Activated naive CD4-positive, alpha-beta T cell (primary cell): ENCODE measurements at places on chromosomes 11 and 22.

DNA sequence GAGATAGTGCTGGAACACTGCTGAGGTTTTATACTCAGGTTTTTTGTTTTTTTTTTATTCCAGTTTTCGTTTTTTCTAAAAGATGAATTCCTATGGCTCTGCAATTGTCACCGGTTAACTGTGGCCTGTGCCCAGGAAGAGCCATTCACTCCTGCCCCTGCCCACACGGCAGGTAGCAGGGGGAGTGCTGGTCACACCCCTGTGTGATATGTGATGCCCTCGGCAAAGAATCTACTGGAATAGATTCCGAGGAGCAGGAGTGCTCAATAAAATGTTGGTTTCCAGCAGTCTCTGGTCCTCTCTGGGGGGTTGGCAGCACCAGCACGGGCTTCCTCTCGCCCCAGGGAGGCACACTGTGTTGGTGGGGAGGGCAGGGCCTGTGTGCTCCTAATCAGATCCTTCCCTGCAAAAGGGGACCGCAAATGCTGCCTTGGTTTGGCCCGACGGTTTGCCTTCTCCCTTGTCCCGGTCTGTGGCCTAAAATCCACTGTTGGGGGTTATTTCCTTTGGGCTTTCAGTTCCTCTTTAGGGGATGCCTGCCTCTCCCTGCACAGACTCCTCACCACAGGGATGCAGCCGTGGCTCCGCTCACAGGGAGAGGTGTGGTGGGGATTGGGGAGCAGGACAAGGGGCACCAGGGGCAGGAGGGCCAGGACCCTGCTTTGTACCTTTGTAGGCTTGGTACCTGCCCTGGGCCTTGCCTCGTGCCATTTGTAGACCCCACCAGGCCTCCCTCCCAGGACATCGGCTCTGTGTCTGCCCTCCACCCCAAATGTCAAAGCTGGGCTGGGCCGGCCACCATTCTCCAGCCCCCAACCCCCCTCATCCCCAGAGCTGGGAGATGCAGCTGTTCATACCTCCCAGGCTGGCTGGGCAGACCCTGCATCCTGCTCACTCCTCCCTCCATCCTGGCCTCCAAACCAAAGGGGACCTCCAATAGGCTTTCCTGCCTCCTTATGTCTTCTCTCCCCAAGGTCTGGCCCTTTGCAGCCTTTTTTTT is 13.5 kb downstream of the MCAT start:
- DNase-seq = no peak

DNA sequence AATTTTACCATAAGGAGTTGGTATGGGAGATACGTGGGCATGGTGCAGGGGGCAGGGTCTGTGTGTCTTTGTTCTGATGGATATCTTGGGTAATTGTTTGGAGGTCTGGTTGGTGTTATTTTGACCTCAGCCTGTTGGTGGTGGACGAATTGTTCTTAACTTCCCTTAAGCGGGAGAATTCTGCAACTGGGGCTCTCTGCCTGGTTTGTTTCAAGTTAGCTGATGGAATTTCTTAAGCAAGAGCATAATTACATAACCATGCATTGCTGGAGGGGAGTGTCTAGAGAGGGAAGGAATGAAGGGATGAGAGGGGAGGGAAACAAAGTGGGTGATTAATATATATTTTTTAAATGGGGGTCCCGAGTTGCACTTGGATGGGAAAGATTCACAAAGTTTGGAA is 908.5 kb upstream of the RAG2 start:
- DNase-seq = no peak

DNA sequence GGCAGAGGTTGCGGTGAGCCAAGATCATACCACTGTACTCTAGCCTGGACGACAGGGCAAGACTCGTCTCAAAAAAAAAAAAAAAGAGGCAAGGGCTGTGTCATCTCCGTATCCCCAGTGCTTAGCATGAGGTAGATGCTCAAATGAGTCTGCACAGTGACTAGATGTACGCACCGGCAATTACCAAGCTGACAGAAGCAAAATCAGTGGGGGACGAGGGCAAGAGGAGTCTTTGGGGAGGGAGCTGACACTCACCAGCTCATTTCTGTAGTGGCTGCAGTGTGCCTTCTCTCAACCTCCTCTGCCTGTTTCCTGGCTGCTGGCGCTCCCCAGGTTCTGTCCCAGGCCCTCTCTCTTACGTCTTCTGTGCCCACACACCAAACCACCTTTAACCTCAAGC is 69.9 kb downstream of the PACSIN2 start:
- DNase-seq = no peak

- no peak for DNase-seq
These were observed 120.7 kb upstream of the OR9Q1 start for GRCh38 chr11:57903011-57903410.

DNA sequence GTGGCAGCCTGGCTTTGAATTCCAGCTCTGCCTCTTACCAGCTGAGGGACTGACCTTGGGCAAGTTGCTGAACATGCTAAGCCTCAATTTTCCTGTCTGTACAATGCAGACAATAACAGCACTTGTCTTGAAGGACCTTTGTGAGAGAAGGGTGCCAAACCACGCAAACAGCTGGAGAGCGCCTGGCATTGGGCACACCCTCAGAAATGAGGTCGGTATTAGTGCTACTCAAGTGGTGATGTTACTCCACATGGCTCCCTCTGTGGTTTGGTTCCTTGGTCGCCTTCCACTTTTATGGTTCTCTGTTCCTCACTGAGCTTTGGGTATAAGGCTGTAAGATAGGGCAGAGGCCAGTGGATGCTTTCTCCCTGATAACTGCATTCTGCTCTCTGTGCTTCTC is 8.2 kb downstream of the UBASH3B start:
- DNase-seq = no peak

DNA sequence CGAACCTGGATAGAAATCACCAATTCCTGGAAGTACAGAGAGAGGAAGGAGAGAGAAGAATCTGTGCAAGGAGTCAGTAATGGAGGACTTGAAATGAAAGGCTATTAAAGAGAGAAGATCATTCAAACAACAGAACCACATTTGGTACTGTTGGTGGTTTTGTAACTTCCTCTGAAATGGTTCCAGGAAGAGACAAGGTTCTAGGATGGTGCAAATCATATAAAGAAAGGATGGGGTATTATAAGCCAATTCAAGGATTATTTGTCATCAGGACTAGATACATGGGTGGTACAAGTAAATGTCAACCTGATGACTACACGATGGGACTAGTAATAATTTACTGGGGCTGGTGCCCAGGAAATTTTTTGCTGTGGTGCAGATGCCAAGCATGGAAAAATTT is 28.9 kb upstream of the TMA7B start:
- DNase-seq = no peak

DNA sequence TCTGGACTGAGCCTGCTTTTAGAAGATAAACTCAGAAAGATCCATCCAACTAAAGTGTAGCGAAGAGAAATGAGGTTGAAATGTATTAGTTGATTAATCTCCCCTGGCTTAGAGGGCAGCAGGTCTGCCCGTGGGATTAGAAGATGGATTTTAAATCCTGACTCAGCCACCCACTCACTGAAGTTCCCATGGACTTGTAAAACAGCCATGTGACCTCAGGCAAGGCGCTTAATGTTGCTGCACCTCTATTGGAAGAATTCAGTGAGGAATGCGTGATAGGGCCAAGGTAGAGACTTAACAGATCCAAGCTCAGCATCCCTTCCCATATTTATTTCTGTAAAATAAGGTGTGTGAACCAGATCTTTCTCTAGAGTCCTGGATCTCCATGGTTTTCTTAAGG is 45.1 kb upstream of the ELF5 start:
- DNase-seq = no peak

DNA sequence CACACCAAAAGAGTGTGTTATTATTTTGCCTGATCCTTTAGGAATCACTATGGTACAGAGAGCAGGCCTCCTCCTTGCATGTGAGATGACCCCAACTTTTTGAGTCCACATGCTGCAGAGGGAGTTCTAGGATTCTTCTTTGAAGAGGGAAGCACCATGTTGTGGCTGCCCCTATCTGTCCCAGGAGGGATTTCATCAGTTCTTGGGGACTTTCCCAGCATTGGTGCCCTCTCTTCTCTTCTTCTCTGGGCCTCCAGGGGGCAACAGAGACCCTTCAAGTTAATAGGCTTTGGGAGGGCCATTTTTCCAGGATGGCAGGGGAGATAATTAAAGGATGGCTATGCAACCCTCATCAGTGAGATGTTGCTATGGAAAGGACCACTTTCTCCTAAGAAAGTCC is 3.6 kb downstream of the MMP1 start:
- no peak for DNase-seq
